Suppressor macrophage (primary cell): ENCODE measurements at places on chromosomes 12 and 14.
A peak's percentile ranks its signal among the peaks of the same experiment; 100 is the strongest.

DNA sequence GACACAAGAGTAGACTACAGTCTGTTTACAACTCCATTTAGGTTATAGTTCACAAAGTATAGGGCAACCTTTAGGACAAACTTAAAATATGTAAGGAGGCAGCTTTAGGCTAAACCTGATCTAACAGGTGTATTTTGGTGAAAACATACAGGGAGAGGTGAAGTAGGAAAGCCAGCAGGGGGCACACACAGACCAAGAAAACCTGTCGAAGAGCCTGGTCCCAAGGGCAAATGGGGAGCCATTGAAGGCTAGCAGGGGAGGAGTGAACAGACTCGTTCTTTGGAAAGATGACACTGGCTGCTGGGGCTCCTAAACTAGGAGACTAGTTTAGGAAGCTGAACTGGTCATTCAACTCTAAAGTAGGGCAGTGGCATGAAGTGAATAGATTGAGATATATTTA is 138.8 kb upstream of the WSCD2 start:
- peak; percentile 46 for DNase-seq

- DNase-seq = no peak
These were observed 172.1 kb downstream of the TTC7B start for GRCh38 chr14:90643982-90644670.

- DNase-seq = no peak
These were observed 7.0 kb downstream of the PYROXD1 start for GRCh38 chr12:21444193-21445146.

- DNase-seq = peak; percentile 4
These were observed 77.7 kb downstream of the NTS start for GRCh38 chr12:85951823-85952222.
